ENCODE measurements at places on chromosomes 7 and 10. TPM values are rescaled to one million over a fixed set of nuclear protein-coding genes. Genes with fewer than 3 reads are reported as not detected.

SLC18A3 gene
- not detected for total RNA-seq

UNCX gene
- not detected for total RNA-seq

DNA sequence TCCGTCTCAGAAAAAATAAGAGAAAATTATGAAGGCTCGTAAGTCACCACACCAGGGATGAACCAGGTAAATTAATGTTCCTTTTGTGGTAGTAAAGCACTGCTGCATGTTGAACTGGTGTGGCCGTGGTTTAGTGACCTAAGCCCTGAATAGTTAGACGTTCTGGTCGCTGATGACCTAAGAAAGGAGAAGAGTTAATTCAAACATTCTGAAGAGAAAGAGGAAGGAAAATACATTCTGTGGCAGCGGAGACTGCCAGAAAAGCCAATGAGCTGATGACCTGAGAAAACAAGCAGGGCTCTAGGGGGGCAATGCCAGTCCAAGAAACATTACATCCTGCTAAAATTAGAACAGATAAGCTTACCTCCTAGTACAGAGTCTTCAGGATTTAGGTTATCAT, 17.5 kb downstream of the DNAJC9 start:
- DNase-seq = no peak

EXOSC1 gene
- total RNA-seq = 10.8 TPM

SLC29A3 gene
- total RNA-seq = 13.7 TPM

Data from right lobe of liver (tissue), 6 donors.